Midbrain (tissue), 1 donor: ENCODE measurements at places on chromosomes 3 and 15.

GRCh38 chr3:152202976-152203626, 65.6 kb upstream of the MBNL1 start:
- DNase-seq: no peak

DNA sequence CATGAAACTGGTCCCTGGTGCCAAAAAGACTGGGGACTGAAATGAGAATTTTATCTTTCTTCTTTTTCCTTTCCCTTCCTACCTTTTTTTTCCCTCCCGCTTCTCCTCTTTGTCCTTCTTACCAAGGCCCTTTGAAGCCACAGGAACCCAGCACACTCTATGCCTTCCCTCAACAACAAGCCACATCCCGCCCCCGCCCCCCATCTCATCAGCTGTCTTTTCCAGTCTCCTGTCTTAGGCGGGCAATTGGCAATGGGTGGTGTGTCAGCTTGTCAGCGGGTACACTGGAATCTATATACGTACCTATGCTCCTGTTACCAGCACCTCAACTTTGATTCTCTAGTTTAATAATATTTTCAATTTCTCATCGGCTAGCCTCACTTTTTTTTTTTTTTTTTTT, 56.3 kb upstream of the CHD2 start:
- no peak for DNase-seq

DNA sequence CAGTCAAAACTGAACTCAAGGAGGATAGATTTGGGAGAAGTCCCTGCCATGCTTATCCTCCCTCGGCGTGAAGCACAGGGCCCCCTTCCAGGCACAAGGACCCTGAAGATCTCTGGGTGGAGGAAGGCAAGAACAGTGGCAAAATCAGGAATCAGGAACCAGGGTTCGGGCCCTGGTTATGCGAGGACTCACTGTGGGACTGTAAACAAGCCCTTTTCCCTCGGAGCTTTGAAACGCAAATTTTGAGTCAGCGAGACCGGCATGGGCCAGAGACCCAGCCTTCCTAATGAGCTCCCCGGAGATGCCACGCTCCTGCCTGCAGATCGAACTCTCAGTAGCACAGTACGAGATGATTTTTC, 70.1 kb downstream of the SLC12A8 start:
- DNase-seq: no peak

GRCh38 chr15:57824186-57824585, 117.7 kb downstream of the POLR2M start:
- DNase-seq: no peak

DNA sequence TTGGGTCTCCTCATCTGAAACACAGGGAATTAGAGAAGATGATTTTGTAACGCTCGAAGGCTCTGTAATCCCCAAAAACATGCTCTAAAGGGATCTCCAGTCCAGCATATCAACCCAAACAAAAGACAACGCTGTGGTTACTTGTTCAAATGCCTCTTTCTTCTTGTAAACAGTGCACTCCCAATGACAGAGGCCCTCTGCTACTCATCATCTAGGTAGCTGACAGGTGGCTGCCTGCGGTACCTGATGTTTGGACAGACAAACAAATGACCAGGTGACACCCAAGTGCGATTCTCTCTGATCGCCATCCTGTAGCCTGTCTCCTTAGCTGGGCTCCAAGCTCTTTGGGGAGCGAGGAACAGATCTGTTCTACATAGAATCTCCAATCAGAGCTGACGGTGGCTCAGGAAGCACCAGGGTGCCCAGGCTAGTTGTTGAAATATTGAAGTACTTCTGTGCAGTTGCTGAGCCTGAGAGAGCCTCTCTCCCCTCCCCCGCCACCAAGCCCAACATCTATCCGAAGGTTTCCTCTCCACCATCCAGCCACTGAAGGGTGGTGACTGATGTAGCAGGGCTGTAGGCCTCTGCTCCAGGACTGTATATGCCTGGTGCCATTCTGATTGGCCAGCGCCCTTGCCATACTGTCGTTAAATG, 238.7 kb downstream of the XXYLT1 start:
- no peak for DNase-seq

DNA sequence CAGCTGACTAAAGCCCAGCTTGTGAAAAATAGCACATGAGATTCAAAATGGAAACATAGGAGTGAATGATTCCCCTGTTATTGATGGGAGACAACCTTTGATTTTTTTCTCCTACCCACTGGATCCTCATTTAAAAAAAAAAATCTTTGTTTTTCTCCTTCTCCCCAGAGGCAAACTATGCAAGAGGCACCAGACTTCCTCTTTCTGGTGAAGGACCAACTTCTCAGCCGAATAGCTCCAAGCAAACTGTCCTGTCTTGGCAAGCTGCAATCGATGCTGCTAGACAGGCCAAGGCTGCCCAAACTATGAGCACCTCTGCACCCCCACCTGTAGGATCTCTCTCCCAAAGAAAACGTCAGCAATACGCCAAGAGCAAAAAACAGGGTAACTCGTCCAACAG, 2.6 kb downstream of the CACNA1D start:
- DNase-seq: no peak

DNA sequence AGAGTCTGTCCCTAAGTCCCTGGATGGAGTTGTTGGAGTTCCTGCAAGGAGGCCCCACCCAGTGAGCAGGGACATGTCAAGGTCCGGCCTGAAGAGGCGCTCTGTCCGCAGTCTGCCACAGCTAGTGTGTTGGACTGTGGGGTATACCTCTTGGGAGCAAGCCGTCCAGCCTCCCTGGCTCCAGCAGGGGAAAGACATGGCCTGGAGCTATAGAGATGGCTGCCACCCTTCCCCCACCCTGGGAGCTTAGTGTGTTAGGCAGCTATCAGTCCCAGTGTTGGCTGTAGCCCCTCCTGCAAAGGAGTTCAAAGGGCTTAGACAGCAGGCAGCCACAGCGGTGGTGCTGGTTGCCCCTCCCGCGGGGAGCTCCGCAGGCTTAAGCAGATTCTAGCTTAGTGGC, 20.3 kb downstream of the IMPG2 start:
- no peak for DNase-seq
